ENCODE measurements at places on chromosomes 6 and 20.

GRCh38 chr20:63215101-63216040 lies 560 bp downstream of the YTHDF1 start:
- DNase-seq: no peak

DNA sequence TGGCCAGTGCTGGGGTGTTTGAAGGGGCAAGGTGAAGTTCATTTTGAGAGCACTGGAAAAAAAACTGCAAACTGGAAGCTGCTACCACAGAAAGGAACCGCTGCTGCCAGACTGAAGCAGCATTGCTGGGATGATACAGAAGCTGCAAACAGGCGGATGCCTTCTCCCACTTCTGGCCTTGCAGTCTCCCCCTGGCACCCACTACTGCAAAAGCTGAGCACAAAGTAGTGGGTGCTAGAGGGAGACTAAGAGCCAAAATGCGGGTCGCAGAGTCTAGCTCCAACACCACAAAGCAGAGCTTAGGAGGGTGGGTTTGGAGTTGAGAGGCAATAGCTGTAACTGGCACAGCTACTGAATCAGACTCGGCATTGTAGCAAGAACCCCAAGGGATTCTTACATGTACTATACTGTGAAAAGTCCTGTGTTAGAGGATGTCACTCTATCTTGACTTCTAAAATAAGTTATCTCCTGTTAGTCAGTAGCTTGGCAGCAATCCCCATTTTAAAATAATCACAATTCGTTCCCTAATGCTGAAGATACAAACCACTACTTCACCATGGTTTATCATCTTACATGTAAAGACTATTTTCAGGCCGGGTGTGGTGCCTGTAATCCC lies 44.0 kb upstream of the COL21A1 start:
- DNase-seq: no peak

- DNase-seq: no peak
These were observed 23.1 kb downstream of the FBXL4 start for GRCh38 chr6:98924647-98925046.

DNA sequence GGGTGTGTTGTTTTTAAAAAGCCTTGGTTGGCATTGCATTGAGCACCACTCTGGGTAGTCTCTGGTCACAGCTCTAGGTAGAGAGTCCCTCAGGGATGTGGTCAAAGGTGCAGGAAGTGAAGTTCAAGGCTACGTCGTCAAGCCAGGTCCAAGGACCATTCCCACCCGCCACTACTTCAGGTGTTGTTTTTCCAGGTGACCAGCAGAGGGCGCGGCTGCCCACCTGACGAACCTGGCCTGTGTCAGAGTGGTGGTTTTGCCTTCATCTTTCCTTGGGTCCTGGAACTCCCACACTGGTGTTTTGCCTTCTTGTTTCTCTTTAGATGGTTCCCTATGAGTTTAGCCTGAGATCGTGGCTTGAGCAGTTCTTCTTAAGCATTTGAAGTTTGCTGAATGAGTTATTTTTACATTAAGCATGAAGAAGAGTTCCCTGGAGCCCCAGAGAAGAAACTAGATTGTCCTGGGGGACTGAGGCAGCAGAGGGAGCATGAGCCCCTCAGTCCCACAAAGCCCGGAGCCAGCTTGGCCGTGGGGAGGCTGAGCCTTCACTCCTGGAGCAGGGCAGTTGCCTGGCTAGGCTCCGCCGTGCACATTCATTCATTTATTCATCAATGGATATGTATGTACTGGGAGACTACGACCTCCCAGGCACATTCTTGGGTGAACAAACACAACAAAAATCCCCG lies 5.6 kb upstream of the PHACTR3 start:
- DNase-seq: no peak

DNA sequence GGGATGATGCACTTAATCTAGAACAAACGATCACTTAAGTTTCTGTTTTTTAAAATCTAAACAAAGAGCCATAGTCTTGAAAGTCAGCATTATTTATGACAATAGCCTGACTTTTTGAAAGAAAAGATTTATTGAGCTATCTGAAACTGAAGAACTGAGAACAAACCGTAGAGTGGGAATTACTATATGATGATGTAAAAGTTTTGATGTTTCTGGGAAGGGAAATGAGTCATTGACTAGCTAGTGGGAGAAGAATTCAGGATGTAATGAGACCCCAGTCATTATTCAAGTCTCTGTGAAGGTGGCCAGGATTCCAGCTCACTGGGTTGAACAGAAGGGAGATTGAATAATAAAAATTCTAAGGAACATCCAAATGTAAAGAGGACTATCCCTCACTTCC lies 83.4 kb upstream of the FABP7 start:
- DNase-seq: no peak

GRCh38 chr20:11267131-11267761 lies 593.4 kb upstream of the JAG1 start:
- DNase-seq: no peak

DNA sequence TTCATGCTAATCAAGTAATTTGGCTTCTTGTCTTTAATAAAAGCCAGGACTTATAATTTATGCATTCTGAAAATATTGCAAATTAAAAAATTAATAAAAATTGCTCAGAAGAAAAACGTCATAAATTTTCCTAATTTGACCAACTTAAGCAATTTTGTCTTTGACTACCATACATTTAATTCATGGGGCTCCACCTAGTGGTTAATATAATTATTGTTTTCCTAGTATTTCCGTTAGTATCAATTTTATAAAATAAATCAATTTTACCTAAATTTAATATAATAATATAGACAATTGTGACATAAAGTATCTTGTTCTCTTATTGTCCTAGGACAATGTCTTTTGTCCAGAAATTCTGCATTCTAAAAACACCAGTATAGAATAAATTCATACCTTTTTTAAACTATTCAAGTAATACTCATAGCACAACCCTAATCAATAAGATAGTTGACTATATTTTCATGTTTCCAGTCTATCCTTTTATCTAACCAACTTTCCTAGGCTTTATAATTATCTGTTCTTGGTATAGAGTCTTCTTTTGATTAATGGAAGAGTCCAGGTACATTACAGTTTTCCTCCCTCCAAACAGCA lies 319.9 kb downstream of the TRDN start:
- DNase-seq: no peak

DNA sequence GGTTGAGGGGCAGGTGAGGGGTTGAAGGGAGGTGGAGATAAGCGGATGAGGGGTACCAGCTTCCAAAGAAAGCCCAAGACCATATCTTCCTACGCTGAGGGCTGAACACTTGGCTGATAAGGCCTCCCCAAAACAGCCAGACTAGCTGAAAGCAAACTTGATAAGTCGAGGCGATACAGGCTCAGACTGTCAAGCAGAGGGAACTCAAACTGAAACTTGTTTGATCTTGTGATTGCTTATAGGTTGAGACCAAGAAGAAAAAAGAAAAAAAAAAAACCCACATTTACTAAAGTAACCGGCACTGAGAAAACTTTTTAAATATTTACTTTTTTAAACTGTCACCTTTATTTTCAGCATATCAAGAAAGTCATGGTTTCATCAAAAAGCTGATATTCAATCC lies 73.6 kb downstream of the TRERF1 start:
- DNase-seq: no peak

GRCh38 chr6:130981409-130981808 lies 81.6 kb downstream of the EPB41L2 start:
- DNase-seq: no peak

GRCh38 chr6:34447910-34448309 lies 18.0 kb upstream of the PACSIN1 start:
- no peak for DNase-seq

- peak; percentile 46 for DNase-seq
These were observed 5.3 kb upstream of the HSPA1B start for GRCh38 chr6:31822036-31822821.

- DNase-seq: no peak
These were observed 13.0 kb downstream of the GMDS start for GRCh38 chr6:2232445-2232844.

GRCh38 chr6:158769234-158769770 lies 49.9 kb downstream of the EZR start:
- no peak for DNase-seq

GRCh38 chr6:142985281-142985680 lies 40.3 kb upstream of the HIVEP2 start:
- no peak for DNase-seq

GRCh38 chr6:70163795-70164194 lies 139.1 kb downstream of the COL9A1 start:
- DNase-seq: no peak

DNA sequence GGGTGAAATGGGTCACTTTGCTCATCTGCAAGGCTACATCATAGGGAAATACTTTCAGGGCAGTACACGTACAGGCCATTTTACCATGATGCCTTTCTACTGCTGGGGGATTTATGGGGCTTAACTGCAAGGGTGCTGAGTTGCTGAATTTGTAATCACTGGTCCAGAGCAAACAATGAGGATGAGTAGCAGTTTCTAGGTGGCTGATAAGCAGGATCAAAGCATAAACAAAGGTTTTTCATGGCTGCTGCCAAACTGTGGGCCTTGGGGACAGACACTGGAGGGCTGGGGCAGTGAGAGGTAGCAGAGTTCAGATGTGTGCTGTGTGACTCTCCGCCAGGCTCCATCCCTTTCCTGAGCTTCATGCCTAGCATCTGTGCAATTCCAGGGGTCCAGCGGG lies 68.3 kb downstream of the CNBD2 start:
- DNase-seq: no peak

DNA sequence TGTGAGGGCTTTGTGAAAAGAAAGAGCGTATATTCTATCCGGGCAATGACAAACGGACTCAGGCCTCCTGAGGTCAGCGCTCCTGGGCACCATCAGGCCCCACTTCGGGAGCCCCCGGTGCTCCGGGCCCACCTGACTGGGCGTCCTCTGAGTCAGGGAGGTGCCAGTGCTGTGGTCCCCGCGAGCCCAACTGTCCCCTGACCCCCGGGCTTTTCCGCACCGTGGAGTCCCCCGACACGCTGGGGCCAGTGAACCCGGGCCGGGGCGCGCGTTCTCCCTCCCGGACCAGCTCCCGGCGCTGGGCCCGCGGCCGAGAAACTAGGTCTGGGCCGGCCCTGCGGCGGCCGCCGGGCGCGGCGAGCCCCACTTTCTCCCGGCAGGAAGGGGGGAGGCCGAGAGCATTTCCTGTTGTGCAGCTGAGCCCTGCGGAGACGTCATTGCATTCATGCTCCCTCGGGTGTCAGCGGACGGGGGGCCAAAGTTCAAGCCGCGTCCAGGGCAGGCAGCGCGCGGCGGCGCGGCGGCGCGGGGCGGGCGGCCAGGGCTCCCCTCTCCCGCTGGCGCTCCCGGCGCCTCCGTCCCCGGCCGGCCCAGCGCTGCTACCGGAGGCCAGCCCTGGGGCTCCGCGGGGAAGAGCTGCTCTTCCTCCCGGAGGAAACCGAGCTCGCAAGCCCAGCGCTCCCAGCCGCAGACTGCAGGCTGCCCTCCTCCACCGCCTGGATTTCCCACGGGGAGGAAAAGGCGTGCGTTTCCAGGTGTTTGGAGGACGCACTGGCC lies 18.3 kb downstream of the HIVEP2 start:
- peak; percentile 64 for DNase-seq

DNA sequence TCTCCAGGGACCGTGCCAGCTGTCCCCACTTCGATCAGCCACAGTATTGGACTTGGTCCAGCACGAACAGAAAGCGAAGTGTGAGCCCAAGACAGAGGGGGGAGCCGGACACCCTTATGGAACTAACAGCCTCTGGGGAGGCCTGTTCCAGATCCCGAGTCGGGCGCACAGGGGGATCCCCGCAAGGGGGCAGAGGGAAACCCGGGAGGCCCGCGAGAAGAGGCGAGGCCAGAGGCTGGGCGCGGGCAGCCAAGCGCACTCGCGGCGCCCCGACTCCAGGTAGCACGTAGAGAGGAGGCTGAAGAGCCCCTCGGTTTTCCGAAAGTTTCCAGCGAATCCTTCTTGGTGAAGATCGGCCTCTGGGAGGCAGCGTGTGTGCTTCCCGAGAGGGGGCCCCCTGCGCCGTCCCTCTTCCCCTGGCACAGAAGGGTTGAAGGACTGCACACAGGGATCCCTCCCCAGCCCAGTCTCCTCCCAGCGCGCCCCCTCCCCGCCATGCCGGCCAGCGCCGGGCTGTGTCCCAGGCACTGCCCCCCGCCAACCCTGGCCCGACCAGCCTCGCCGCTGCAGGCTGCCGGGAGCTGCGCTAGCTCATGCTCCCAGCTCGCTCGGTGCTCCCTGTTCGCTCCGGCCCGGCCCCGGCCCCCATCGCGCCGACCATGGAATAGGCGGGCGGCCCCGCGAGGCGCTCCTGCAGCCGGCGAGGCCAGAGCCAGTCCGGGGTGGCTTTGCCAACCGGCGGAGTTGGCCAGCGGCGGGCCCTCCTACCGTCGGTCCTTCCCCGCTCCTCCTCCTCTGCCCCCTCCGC lies 577 bp upstream of the SLC24A3 start:
- no peak for DNase-seq

DNA sequence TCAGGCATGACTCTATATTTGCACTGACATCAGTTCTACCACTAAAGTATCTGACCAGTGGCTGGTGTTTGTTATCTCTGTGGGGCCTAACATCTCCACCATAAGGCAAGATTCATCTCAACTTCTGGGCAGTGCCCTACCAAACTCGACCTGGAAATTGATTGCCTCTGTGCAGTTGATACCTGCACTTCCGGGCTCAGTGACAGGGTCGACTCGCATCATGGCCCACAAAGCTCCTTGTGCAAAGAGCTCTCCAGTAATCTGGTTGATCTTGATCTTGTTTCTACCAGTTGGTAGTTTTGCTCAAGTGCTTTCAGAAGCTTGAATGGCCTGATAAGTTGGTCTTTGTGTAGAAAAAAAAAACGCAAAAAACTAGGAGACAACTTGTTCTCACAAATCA lies 501.1 kb upstream of the JAG1 start:
- DNase-seq: no peak

- DNase-seq: no peak
These were observed 26.9 kb downstream of the RBM38 start for GRCh38 chr20:57417830-57418780.

GRCh38 chr20:53926428-53927028 lies 143.9 kb downstream of the BCAS1 start:
- no peak for DNase-seq

DNA sequence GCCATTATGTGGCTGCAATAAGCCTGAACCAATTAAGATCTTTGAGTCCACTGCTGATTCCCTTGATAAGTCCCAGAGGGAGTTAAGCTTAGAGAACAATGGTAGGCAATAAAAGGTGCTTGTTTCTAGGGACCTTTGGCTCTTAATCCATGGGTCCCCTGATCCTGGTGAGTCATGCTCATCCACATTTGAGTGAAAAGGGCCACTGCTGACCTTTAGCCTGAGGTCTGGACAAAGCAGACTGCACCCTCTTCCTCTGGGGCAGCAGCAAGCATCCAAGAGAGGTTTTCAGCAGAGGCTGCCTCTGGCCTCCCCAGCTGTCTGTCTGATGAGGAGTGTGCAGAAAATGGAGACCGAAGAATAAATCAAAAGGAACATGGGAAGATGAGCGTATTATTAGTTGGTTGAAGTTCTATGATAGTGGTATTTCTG lies 16.1 kb upstream of the SCGN start:
- DNase-seq: no peak

DNA sequence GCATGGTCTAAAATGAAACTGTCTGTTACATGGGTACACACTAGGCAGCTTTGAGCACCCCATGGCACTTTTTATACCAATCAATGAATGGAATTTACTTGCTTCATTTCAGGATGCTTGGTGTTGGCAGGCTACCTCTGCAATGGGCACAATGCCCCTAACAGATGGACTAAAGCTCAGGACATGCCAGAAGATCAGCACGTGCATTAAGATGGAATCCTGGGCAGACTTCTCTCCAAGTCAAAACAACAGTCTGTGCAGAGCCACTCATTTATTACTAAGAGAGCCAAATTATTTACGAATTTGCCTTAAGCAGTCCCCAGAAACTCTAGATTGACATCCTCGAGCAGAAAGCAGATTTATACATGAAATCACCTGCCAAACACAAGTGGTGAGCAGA lies 55.8 kb upstream of the SCML4 start:
- DNase-seq: no peak

All from effector memory CD4-positive, alpha-beta T cell (primary cell).